Heart right ventricle (tissue), 16 donors: ENCODE measurements at places on chromosomes 13 and 19. TPM values are rescaled to one million over a fixed set of nuclear protein-coding genes. Genes with fewer than 3 reads are reported as not detected.

Gene CEACAM20
- not detected for total RNA-seq

Gene ERICH4
- total RNA-seq = not detected

Gene KCNJ14
- total RNA-seq = 0.17 TPM

Gene SPIB
- not detected for total RNA-seq

Gene CLDN10
- 0.28 TPM for total RNA-seq

Gene PABPC3
- 0.09 TPM for total RNA-seq

Gene FBN3
- 0.05 TPM for total RNA-seq

Gene ZNF573
- 10.4 TPM for total RNA-seq

Gene KANK2
- 339 TPM for total RNA-seq

DNA sequence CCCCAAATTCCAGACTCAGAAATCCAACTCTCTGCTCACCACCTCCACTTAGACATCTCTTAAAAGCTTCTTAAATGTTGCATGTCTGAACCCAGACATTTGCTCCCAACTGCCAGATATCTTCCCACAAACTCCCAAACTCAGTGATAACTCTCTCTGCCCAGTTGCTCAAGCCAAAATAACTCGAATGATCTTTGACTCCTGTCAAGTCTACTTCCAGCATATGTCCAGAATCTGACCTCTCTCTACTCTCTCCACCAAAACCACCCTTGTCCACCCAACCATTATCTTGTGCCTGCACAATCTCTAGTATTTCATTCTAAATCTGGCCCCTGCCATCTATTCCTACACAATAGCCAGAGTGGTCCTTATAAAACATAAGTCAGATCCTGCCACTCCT is 99.3 kb downstream of the FGF14 start:
- H3K27me3 ChIP-seq = no peaks in the 10 kb centered on the region
- no peaks in the 10 kb centered on the region for H3K36me3 ChIP-seq
- H3K4me1 ChIP-seq = no peaks in the 10 kb centered on the region
- DNase-seq = no peak
- H3K27ac ChIP-seq = no peak overlapping the region

- H3K27me3 ChIP-seq = no peaks in the 10 kb centered on the region
- no peaks in the 10 kb centered on the region for H3K36me3 ChIP-seq
- no peak overlapping the region for H3K27ac ChIP-seq
- no peak overlapping the region for H3K4me3 ChIP-seq
Observed at GRCh38 chr19:33394006-33394722, 20.7 kb downstream of the CEBPG start.

DNA sequence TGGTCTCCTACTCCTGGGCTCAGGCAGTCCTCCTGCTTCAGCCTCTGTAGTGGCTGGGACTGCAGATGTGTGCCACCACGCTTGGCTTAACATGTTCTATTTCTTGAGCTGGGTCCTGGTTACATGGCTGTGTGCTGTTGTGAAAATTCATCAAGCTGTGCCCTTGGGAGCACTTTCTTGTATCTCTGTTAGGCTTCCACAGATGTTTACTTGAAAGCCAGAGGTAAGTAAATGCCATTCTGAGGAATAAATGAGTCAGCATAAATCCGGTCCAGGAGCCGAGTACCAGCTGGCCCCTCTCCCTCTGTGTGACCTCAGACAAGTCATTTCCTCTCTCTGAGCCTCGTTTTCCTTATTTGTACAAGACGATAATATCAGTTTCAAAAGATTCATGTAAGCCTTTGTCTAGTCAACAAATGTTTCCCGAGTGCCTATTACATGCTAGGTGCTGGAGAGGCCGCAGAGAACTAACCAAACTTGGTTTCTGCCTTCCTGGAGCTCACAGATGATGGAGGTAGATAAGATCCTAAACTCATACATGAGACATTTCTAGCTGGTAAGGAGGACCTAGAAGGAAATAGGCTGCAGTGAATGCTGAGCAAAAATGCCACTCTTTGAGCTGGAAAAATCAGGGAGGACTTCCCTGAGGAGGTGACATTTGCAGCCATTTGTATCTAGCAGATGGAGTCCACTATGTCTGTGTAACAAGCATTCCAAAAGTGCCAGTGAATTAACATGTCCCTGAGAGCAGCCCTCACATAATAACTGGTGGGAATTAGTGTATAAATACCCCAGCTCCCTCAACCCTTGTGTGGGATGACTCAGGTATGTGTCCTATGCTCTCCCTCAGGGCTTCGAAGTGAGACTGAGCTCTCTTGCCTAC is 2.7 kb upstream of the RASAL3 start:
- no peak for DNase-seq
- peaks cover 8% of the 10 kb centered on the region for H3K4me1 ChIP-seq
- H3K36me3 ChIP-seq = no peaks in the 10 kb centered on the region
- no peak overlapping the region for H3K27ac ChIP-seq
- H3K4me3 ChIP-seq = no peak overlapping the region
- peaks cover 40% of the 10 kb centered on the region for H3K27me3 ChIP-seq

DNA sequence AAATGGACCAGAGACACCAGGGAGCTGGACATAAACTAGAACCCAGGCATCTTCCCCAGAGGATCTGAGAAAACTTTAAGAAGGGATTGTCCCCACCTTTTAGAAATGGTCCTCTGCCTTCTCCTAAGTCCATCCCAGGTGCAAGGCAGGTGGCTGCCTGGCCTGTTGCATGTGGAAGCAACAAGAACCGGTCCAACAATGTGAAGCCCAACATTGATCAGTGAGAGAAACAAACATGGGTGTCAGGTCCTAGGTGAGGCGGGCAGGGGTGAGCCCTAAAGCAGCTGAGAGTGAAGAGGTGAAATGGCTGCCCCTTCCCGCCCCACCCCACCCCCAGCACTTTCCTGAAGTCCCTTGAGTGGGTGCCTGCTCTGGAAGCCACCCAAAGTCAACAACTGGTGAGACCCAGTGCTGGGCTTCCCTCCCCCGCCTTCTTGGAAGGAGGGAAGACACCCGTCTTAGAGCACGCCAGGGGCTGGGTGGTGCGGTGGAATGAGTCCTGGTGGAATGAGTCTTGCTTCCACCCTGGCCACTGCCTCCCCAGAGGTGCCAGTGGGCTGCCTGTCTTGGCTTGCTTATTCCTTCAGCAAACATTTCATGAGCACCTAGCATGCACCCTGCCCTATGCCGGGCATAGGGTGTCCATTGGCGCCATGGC is 1.7 kb downstream of the AP1M1 start:
- no peak for DNase-seq
- peak overlapping the region; percentile 99 for H3K4me3 ChIP-seq
- H3K27me3 ChIP-seq = no peaks in the 10 kb centered on the region
- H3K27ac ChIP-seq = no peak overlapping the region
- H3K4me1 ChIP-seq = peaks cover 31% of the 10 kb centered on the region
- peaks cover 28% of the 10 kb centered on the region for H3K36me3 ChIP-seq

DNA sequence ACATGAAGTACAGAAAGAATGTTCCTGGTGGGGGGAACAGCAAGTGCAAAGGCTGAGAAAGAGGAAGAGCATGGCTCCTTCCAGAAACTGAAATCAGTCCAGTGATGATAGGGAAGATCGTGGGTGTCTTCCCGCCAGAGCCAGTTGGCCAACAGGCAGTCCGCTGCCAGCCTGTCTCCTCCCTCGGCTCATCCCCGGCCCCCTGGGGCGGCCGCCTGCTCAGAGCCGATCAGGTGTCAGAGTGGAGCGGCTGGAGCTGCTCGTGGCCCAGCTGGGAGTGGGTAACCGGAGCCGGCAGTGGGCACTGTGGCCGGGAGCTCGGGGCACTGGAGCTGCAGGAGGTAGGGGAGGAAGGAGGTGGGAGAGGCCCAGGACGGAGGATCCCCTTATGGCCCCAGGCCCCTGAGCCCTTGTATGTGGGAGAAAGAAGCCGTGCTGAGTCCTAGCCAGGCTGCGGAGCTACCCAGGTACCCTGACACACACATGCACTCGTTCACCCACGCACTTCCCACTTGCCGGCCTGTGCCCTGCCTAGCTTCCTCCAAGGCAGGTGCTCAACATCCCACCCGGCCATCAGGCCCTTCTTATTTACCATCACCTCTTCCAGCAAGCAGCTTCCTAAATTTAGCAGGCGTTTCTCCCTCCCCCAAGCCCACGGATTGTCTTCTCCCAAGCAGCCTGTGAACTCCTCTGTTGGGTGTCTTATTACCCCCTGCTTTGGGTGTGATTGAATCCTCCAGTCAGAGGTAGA is 1.7 kb downstream of the ANKRD24 start:
- no peak overlapping the region for H3K27ac ChIP-seq
- H3K27me3 ChIP-seq = no peaks in the 10 kb centered on the region
- no peak overlapping the region for H3K4me3 ChIP-seq
- peaks cover 37% of the 10 kb centered on the region for H3K4me1 ChIP-seq
- no peak for DNase-seq

DNA sequence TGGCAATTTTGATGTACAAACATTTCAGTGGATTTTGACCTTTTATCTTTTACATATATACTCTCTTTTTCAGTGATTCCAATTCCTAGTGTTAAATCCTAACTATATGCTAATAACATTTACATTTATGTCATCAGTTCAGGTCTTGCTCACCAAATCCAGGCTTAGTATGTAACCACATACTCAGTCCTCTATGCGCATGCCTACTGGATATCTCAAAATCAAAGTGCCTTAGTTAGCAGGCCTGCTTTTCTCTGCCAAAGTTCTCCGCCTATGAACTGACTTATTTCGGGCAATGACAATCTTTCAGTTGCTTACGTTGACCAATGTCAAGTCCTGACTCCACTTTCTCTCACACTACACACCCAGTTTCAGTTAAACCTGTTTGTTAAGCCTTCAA is 478.5 kb upstream of the SLITRK1 start:
- H3K27ac ChIP-seq = no peak overlapping the region
- H3K36me3 ChIP-seq = no peaks in the 10 kb centered on the region
- no peak for DNase-seq

DNA sequence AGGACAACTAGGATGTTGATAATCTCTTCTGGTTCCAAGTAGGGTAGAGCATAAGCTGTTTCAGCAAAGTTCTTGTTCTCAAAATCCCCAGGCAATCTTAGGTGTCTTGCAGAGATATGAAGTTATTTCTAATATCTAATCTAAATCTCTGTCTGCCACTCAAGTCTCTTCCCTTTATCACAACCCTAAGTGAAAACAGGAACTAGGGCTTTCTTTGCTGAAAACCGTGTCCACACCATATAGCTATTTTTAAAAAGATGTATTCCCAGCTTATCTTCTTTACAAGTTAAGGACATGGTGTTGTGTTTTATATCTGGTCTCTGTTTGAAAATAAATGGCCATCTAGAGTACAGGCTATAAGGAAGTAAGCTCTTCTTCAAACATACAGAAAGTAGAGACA is 11.3 kb upstream of the RNASEH2B start:
- H3K4me1 ChIP-seq = no peaks in the 10 kb centered on the region
- no peak for DNase-seq
- H3K27me3 ChIP-seq = no peaks in the 10 kb centered on the region
- H3K36me3 ChIP-seq = no peaks in the 10 kb centered on the region
- no peak overlapping the region for H3K4me3 ChIP-seq

GRCh38 chr13:58018020-58018419 is 386.5 kb downstream of the PCDH17 start:
- no peaks in the 10 kb centered on the region for H3K36me3 ChIP-seq
- H3K27me3 ChIP-seq = no peaks in the 10 kb centered on the region
- no peak overlapping the region for H3K27ac ChIP-seq
- H3K4me3 ChIP-seq = no peak overlapping the region
- DNase-seq = no peak
- no peaks in the 10 kb centered on the region for H3K4me1 ChIP-seq

GRCh38 chr13:54016542-54016941 is 987.9 kb downstream of the OLFM4 start:
- no peaks in the 10 kb centered on the region for H3K36me3 ChIP-seq
- no peaks in the 10 kb centered on the region for H3K4me1 ChIP-seq
- no peak overlapping the region for H3K27ac ChIP-seq
- no peaks in the 10 kb centered on the region for H3K27me3 ChIP-seq

- no peak for DNase-seq
- H3K4me3 ChIP-seq = no peak overlapping the region
- H3K27me3 ChIP-seq = no peaks in the 10 kb centered on the region
- H3K4me1 ChIP-seq = peaks cover 16% of the 10 kb centered on the region
- no peak overlapping the region for H3K27ac ChIP-seq
- H3K36me3 ChIP-seq = no peaks in the 10 kb centered on the region
Observed at GRCh38 chr13:41848435-41849255, 112.3 kb downstream of the VWA8 start.

DNA sequence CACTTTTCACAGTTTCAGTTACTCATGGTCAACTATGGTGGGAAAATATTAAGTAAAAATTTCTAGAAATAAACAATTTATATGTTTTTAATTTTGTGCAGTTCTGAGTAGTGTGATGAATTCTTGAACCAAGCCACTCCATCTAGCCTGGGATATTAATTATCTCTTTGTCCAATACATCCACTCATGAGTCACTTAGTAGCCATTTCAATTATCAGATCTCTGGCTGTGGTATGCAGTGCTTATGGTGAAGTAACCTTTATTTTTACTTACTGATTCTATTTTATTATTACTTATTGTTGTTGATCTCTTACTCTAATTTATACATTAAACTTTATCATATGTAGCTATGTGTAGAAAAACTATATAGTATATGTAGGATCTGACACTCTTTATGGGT is 128.9 kb upstream of the KLHL1 start:
- H3K36me3 ChIP-seq = no peaks in the 10 kb centered on the region
- DNase-seq = no peak
- H3K4me1 ChIP-seq = no peaks in the 10 kb centered on the region
- no peaks in the 10 kb centered on the region for H3K27me3 ChIP-seq

DNA sequence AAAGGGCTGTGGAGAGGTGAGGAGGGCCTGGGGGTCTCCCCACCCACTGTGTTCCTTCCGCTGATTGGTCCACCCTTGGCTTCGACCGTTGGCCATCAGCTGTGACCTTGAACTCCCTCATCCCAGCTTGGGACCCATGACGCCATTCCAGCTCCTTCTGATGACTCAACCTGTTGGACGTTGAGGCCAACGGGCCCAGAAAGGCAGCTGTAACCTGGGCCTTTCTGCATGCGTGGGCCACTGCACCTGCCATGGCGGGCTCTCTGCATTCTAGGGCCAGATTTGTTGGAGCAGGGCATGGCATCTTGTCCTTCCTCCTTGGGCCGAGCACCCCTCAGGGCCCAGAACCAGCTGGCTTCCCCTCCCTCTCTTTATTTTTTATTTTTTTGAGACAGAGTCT is 30.2 kb downstream of the PEX11G start:
- no peaks in the 10 kb centered on the region for H3K27me3 ChIP-seq
- DNase-seq = no peak
- no peak overlapping the region for H3K27ac ChIP-seq
- H3K4me1 ChIP-seq = no peaks in the 10 kb centered on the region
- H3K36me3 ChIP-seq = no peaks in the 10 kb centered on the region

- DNase-seq = no peak
- no peaks in the 10 kb centered on the region for H3K36me3 ChIP-seq
- H3K27ac ChIP-seq = no peak overlapping the region
Observed at GRCh38 chr13:95660981-95661581, 15.9 kb upstream of the DNAJC3 start.

DNA sequence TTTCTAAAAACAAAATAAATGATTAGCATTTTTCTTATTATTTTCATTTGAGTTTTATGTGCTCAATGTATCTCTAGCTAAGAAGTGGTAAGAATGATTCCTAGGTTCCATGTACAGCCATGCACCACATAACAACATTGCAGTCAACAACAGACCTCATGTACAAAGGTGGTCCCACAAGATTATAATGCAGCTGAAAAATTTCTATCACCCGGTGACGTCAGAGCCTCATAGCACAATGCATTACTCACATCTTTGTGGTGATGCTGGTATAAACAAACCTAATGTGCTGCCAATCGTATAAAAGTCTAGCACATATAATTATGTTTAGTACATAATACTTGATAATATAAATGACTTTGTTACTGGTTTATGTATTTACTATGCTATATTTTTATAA is 120.5 kb downstream of the SLC7A1 start:
- no peak overlapping the region for H3K4me3 ChIP-seq
- no peaks in the 10 kb centered on the region for H3K27me3 ChIP-seq
- H3K27ac ChIP-seq = no peak overlapping the region
- no peaks in the 10 kb centered on the region for H3K36me3 ChIP-seq
- H3K4me1 ChIP-seq = no peaks in the 10 kb centered on the region

GRCh38 chr13:106001443-106001842 is 534.0 kb downstream of the EFNB2 start:
- H3K4me3 ChIP-seq = no peak overlapping the region
- no peaks in the 10 kb centered on the region for H3K4me1 ChIP-seq
- no peak overlapping the region for H3K27ac ChIP-seq
- no peak for DNase-seq
